Thoracic aorta (tissue), 2 donors: ENCODE measurements at places on chromosomes 11 and 22.

DNA sequence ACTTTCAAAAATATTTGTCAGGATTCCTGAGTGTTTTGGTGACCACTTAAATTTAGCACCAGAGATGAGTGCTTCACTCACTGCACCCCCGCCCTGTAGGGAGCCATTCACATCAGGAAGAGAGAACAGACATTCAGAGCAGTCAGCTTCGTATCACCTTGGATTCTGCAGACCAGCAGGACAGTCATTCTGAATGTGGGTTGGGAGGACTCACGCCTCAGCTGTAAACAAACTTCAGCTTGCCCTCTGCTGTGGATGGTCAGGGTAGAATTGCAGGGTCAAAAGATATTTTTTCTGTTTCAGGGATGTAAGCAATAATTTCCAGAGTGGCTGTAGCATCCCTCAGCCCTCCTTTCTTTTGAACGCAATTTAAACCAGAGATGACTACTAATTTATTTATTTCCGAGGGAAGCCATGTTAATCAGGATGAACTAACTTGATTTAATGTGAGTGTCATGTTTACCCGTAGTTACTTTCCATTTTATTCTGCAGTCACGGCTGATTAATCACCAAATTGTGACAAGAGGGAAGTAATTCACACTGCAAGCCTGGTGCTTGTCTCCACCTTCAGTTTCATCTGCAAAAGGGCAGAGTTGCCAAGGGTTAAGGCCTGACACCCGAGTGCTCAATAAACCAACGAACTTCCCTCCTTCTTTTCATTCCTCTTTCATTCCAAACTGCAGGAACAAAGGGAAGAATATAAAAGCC lies 174.2 kb upstream of the DDI1 start:
- no peak for DNase-seq

GRCh38 chr11:33339247-33339646 lies 82.1 kb downstream of the HIPK3 start:
- DNase-seq, result no peak

GRCh38 chr11:40255457-40255856 lies 1204.0 kb downstream of the LRRC4C start:
- no peak for DNase-seq

- DNase-seq, result no peak
These were observed 70.2 kb downstream of the ARHGAP8 start for GRCh38 chr22:44822534-44822933.

DNA sequence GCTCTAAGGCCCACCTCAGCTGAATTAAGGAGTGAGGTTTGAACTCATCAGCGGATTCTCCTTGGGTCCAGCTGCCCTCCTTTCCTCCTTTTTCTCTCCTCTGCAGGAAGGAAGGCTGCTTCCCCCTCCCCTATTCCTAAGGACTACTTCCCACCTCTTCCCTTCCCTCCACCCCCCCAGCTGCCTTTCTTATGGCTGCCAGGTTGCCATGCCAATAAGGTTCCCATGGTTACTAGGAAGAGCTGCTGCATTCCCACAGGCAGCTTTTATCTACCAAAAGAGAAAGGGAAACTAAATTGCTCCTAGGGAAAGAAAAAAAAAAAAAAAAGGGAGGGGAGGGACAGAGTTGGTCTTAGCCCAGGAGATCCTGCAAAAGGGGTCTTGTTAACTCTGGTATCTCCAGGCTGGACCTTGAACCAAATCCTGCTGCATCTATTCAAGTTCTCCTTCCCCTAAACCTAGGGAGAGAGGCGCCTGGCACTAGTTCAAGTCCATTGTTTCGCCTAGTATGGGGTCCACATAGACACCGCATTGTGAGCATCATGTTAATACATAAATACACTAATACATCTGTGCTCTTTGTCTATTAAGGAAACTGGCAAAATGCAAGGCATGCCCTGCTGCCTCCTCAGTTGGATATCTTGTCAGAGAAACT lies 21.2 kb upstream of the FEZ1 start:
- DNase-seq, result no peak

DNA sequence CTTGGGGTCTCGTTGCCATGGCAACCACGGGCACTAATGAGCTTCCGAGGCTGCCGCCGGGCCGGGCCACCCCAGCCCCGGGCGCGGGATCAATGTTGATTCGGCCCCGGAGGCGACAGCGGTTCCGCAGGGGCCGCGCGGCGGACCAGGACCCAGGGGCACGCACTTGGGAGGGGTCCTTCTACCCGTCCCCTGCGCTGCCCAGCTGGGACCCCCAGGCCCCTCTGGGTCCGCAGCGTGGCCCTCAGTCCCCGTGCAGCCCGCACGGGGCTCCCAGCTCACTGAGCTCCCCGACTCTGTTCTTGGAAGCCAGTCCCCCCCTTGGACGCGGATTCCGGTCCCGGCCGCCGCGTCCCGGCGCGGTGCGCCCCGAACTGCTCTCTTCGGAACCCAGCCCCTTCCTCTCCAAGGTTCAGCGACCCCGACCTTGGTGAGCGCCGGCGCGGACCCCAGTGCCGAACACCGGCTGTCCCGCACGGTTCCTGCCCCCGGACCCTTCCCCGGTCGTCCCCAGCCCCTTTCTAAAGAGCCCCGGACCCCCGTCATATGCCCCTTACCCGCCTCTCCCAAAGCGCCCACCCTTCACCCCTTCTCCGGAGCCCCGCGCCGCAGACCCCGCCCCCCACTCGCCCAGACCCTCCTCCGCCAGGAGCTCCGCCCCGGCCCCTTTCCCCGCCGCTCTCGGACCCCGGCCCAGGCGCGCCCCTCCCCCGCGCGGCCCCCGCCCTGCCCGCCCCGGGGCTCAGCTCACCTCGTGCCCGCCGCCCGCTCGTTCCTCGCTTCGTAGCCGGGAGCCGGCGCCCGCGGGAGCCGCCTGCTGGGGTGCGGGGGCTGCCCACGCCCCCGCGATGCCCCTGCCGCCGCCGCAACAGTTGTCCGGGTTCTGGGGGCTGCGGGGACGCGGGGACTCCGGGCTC lies 18.3 kb upstream of the SHISAL1 start:
- no peak for DNase-seq

- DNase-seq, result no peak
These were observed 23.8 kb upstream of the TOLLIP start for GRCh38 chr11:1333091-1333772.

DNA sequence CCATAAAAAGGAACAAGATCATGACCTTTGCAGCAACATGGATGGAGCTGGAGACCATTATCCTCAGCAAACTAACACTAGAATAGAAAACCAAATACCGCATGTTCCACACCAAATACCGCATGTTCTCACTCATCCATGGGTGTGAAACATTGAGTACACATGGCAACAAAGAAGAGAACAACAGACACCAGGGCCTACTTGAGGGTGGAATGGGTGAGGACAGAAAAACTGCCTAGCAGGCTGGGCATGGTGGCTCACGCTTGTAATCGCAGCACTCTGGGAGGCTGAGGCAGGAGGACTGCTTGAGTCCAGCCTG lies 12.3 kb downstream of the EHD1 start:
- DNase-seq, result no peak

DNA sequence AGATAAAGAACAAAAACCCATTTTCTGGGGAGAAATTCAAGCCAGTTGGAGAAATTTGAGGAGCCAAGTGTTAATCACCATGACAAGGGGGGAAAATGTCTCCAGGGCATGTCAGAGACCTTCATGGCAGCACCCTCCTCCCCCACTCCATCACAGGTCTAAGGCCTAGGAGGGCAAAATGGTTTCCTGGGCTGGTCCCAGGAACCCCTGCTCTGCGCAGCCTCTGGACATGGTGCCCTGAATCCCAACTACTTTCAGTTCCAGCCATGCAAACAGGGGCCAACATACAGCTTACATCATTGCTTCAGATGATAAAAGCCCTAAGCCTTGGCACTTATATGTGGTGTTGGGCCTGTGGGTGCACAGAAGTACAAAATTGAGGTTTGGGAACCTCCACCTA lies 167.5 kb downstream of the LUZP2 start:
- no peak for DNase-seq

GRCh38 chr22:31611061-31611760 lies 50.8 kb downstream of the PISD start:
- no peak for DNase-seq

GRCh38 chr22:50578776-50579310 lies 616 bp upstream of the CPT1B start:
- no peak for DNase-seq

GRCh38 chr11:61588728-61589191 lies 7.9 kb upstream of the SYT7 start:
- DNase-seq, result no peak

- no peak for DNase-seq
These were observed 2.0 kb downstream of the ANO3 start for GRCh38 chr11:26333906-26334305.

DNA sequence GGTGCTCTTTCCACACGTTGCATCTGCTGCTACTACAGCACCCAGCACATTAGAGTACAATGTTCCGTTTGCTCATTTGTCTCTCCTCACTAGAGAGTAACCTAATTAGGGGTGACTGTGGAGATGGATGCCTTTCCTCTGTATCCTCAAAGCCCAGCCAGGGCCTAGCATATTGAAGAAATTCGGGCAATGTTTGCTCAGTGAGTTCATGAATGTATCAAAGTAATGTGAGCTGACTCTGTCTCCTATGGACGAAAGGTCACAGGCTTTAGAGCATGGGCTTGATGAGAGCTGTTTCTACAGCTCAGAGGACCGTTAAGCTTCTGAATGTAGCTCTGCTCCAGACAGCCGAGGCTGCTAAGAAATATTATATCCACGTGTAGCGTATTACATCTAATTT lies 67.5 kb downstream of the C11orf58 start:
- no peak for DNase-seq

DNA sequence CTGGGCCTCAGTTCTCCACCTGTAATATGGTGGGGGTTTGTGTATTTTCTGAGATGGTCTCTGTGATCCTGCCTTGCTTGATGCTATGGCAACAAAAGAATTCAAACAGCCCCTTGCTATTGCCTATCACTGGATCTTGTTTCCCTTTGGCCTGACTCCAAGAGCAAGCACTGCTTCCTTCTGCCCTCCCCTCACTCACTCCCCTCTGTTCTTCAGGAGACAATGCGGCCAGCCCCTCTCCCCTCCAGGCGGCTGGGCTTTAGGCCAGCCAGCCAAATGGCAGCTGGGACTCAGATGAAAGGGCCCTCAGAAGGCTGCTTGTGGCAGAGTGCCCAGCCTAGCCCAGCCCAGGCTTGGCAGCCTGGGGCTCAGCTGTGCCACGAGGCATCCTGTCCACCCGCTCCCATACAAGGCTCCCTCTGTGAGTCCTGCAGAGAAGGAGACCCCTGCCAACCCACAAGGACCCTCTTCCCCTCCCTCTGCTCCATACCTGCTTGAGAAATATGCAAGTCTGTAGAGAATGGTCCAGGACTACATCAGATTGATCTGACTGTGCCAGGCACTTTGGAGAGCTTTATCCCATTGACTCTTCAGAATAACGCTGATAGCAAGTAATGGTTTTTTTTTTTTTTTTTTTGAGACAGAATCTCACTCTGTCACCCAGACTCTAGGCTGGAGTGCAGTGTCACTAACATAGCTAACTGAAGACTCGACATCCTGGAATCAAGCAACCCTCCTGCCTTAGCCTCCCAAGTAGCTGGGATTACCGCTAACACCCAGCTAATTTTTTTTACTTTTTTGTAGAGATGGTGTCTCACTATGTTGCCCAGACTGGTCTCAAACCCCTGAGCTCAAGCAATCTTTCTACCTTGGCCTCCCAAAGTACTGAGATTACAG lies 7.6 kb upstream of the KCTD14 start:
- DNase-seq, result no peak

- no peak for DNase-seq
These were observed 68.3 kb downstream of the ST3GAL4 start for GRCh38 chr11:126423743-126424142.

DNA sequence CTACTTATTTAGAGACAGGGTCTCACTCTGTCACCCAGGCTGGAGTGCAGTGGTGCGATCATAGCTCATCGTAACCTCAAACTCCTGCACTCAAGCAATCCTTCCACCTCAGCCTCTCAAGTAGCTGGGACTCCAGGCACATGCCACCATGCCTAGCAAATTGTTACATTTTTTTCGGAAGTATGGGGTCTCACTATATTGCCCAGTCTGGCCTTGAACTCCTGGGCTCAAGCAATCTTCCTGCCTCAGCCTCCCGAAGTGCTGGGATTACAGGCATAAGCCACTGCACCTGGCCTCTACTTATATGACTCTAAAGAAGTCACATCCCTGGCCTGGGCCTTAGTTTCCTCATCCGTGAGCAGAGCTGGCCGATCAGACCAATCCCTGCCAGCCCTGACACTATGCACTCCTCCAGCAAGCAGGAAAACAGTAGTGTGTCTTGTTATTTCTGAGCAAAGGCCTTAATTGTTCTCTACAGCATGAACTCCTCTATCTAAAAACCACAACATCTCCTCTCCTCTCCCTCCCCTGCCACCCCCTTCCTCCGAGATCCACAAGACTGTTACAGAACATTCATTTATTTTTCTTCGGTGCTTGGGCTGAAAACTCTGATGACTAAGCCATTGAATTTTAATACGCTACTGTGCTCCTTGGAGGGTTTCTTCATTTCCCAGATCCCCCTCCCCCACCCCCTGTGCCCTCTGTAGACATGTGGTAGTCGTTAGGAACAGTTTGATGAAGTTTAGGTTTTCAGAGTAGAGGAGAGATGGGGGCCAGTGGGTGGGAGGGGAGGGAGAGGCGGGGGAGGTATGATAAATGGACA lies 91.5 kb downstream of the ABTB2 start:
- DNase-seq, result peak; percentile 45

DNA sequence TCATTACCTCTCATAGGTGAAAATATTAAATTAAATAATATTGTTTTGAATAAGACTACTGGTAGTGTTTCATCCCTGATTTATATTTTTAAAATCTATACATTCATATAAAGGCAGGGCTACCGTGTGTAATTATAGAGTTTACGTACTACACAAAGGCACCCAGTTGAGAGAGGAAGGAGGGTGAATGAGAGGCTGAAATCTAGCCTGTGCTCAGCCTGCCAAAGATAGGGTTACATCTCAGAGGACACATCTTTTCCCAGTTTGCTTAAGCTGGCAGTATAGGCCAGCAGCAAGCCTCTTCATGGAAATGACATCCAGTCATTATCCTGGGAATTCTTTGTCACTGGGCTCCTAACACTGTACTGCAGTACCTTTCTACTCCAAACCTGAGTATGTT lies 7.5 kb upstream of the B3GNT6 start:
- no peak for DNase-seq

- no peak for DNase-seq
These were observed 5.8 kb downstream of the ARSA start for GRCh38 chr22:50621948-50622722.

GRCh38 chr11:102545701-102546100 lies 15.2 kb upstream of the MMP7 start:
- DNase-seq, result no peak

DNA sequence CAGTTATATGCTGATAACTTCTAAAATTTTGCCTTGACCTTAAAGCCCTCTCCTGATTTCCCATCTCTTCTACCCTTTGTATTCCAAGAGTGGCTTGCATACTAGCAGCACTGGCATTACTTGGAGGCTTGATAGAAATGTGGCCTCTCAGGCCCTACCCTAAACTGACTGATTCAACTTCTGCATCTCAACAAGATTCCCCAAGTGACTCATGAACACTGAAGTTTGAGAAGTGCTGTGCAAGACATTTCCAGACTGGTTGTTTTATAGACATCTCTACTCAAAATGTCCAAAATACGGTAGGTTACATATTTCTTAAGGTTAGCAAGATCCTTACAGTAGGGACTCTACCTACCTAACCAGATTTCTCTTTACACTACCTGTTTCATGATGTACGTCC lies 48.6 kb downstream of the SESN3 start:
- no peak for DNase-seq

- DNase-seq, result no peak
These were observed 11.9 kb downstream of the CRTAM start for GRCh38 chr11:122850076-122850631.
